ENCODE measurements at places on chromosomes 5 and 9. TPM values are rescaled to one million over a fixed set of nuclear protein-coding genes. Genes with fewer than 3 reads are reported as not detected.
A peak's percentile ranks its signal among the peaks of the same experiment; 100 is the strongest.

DNA sequence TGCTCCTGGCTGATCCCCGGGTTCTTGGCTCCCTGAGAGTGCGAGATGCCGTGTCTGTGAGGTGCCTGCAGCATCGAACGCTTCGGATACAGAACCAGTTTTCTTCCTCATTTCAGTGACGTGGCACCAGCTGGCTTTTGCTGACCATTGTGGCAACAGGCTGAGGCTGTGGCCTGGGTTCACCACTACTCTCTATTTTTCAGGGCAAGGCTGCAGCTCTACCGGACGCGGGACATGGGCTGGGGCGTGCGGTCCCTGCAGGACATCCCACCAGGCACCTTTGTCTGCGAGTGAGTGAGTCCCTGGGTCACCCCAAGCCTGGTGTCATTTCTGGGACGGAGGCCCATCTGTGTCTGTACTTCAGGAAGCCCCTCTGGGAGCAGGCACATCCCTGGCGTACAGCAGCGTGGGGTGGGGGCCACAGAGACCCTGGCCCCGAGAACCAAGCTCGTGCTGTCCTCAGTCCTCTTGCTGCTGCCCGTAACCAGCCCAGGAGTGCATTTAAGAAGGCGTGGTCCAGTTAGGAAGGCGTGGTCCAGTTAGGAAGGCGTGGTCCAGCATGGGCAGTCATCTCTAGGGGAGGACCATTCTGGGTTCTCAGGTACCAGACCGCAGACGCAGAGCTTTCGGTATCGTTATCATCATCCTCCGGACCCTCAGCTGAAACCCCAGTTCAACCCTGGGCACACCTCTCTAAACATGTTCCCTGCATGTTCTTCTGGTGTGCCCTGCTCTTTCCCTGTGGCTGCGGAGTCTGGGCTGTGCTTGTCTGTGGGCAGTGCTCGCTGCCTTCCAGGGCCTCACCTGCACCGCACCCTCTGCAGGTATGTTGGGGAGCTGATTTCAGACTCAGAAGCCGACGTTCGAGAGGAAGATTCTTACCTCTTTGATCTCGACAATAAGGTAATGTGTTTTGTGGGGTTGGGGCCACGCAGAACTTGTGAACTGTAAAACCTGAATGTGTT, 60.1 kb upstream of the CACNA1B start:
- no peak for DNase-seq
- H3K27ac ChIP-seq, result no peak overlapping the region
- H3K27me3 ChIP-seq, result no peaks in the 10 kb centered on the region
- H3K4me3 ChIP-seq, result no peak overlapping the region
- H3K4me1 ChIP-seq, result no peaks in the 10 kb centered on the region

DNA sequence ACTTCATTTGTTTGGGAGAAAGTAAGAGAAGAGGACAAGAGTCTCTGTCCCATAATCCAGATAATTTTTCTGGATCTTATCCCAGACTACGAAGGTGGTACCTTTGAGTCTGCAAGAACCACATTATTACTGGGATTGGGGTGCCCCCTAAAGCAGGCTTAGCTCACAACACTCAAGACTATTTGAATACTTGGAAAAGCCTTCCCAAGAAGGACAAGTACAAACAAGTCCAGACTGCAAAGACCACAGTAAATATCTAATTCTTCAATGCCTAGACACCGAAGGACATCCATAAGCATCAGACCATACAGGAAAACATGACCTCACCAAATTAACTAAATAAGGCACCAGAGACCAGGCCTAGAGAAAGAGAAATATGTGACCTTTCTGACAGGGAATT, 40.2 kb upstream of the TMED7 start:
- no peak overlapping the region for H3K27ac ChIP-seq
- no peak for DNase-seq
- peaks cover 3% of the 10 kb centered on the region for H3K36me3 ChIP-seq
- H3K4me3 ChIP-seq, result no peak overlapping the region
- H3K27me3 ChIP-seq, result no peaks in the 10 kb centered on the region

GRCh38 chr9:99601571-99602111, 220.0 kb upstream of the NR4A3 start:
- no peak overlapping the region for H3K4me3 ChIP-seq
- H3K27me3 ChIP-seq, result no peaks in the 10 kb centered on the region
- peaks cover 6% of the 10 kb centered on the region for H3K4me1 ChIP-seq
- DNase-seq, result no peak

- peak; percentile 65 for DNase-seq
- peaks cover 13% of the 10 kb centered on the region for H3K27me3 ChIP-seq
- peaks cover 3% of the 10 kb centered on the region for H3K4me1 ChIP-seq
- H3K36me3 ChIP-seq, result no peaks in the 10 kb centered on the region
- H3K27ac ChIP-seq, result no peak within 1 kb of the TSS
- H3K4me3 ChIP-seq, result peak within 1 kb of the TSS; percentile 81
Measured at GRCh38 chr9:128420651-128421481, at the start of gene CERCAM. Gene CERCAM, plus strand, starts transcription at chr9:128420857. Its CDS starts 21 bp downstream, at chr9:128420878.

- H3K36me3 ChIP-seq, result no peaks in the 10 kb centered on the region
- H3K27ac ChIP-seq, result no peak overlapping the region
- no peak overlapping the region for H3K4me3 ChIP-seq
Measured at GRCh38 chr9:27391040-27391895, 94.3 kb upstream of the EQTN start.

DNA sequence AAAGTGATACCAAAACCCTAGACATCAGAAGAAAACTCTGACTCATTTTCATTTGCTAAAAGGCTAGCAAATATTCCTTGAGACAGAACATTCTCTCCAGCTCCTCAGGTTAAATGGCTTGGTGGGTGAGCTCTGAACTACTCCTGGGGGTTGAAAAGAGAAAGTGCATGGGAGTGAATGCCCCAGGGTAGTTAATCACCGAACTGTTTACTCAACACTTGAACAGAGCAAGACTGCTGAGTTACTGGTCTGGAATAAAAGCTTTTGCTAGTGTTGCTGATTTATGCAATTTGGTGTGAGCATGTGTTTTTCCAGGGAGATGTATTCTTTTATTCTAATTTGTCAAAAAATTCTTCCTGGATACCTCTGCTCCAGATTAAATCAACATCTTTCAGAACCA, 88.3 kb upstream of the PRDM9 start:
- H3K36me3 ChIP-seq, result peaks cover 10% of the 10 kb centered on the region
- H3K27ac ChIP-seq, result no peak overlapping the region
- no peaks in the 10 kb centered on the region for H3K27me3 ChIP-seq
- no peak overlapping the region for H3K4me3 ChIP-seq
- DNase-seq, result no peak

- H3K27me3 ChIP-seq, result no peaks in the 10 kb centered on the region
- no peak overlapping the region for H3K4me3 ChIP-seq
- H3K27ac ChIP-seq, result no peak overlapping the region
- DNase-seq, result no peak
Measured at GRCh38 chr9:16545639-16546038, 324.8 kb downstream of the BNC2 start.

DNA sequence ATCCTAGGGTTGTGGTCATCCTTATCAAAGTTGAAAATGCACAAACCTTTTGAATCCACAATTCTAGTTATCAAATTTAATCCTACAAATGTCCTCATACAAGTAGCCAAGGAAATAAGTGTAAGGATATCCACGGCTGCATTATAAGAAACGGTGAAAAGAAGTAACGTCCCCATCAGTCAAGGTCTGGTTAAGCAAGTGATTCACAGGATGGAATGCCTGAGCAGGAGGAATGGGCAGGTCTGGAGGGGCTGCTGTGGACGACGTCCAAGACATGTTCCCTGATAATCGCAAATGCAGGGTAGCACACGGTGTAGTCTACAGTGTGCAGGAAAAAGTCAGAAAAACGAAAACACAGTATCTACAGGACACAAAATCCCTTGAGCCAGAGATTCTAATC, 118.6 kb downstream of the ADAMTS2 start:
- peak; percentile 4 for DNase-seq
- H3K27ac ChIP-seq, result no peak overlapping the region
- no peaks in the 10 kb centered on the region for H3K4me1 ChIP-seq
- H3K27me3 ChIP-seq, result no peaks in the 10 kb centered on the region
- no peak overlapping the region for H3K4me3 ChIP-seq

GRCh38 chr5:175202463-175203068, 241.4 kb downstream of the DRD1 start:
- no peak overlapping the region for H3K27ac ChIP-seq
- DNase-seq, result no peak
- no peaks in the 10 kb centered on the region for H3K4me1 ChIP-seq

DNA sequence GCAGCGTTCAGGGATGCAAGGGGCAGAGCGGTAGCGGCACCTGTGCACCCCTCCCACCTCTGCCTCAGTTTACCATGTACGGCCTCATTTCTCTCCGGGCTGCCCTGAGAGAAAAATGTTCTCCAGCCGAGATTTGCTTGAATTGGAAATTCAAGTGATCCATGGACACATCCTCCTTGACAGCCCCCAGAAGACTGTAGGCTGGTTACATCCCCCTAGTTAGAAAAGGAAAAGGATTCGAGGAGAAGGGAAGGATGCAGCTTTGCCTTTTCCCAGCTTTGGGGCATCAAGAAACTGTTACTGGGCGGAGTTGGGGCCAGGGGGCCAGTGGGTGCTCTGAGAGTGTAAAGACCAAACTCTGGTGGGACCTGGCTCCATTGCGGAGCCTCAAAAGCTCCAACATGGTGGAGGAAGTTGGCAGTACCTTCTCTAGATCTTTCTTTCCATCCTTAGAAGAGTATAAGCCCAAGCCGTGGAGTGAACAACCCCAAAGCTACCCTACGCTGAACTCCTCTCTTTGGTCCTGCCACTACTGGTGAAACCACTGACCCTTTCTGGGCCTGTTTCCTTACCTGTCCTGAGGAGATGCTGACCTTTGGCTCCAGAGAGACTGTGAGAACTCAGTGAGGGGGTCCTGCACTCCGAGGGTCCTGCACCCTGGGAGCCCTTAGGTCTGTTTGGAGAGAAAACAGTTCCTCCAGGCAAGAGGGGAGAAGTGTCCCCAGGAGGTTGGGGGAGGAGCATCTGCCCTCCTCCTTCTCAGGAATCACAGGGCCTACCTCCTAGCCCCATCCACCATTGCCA, 1.0 kb upstream of the BARX1 start:
- H3K27ac ChIP-seq, result no peak overlapping the region
- DNase-seq, result no peak
- 0 out of 2 replicates have a peak, but pooled peaks cover 4% of the 10 kb centered on the region for H3K36me3 ChIP-seq

- no peak overlapping the region for H3K4me3 ChIP-seq
- H3K27me3 ChIP-seq, result peaks cover 3% of the 10 kb centered on the region
- H3K4me1 ChIP-seq, result no peaks in the 10 kb centered on the region
- DNase-seq, result no peak
- no peaks in the 10 kb centered on the region for H3K36me3 ChIP-seq
Measured at GRCh38 chr5:135189024-135189423, 155.0 kb upstream of the PITX1 start.

GRCh38 chr9:108049671-108050494, 560.3 kb upstream of the KLF4 start:
- no peaks in the 10 kb centered on the region for H3K27me3 ChIP-seq
- no peak overlapping the region for H3K4me3 ChIP-seq
- DNase-seq, result no peak

GRCh38 chr9:114709636-114710035, 27.6 kb upstream of the TEX48 start:
- H3K4me1 ChIP-seq, result no peaks in the 10 kb centered on the region
- no peaks in the 10 kb centered on the region for H3K27me3 ChIP-seq
- no peak for DNase-seq
- no peaks in the 10 kb centered on the region for H3K36me3 ChIP-seq

- H3K4me3 ChIP-seq, result no peak overlapping the region
- H3K27ac ChIP-seq, result no peak overlapping the region
- H3K4me1 ChIP-seq, result peaks cover 3% of the 10 kb centered on the region
- peak; percentile 66 for DNase-seq
- H3K36me3 ChIP-seq, result peaks cover 2% of the 10 kb centered on the region
Measured at GRCh38 chr5:76145945-76146344, 62.8 kb downstream of the SV2C start.

GRCh38 chr9:28892538-28892937, 1319.3 kb upstream of the C9orf72 start:
- no peaks in the 10 kb centered on the region for H3K36me3 ChIP-seq
- no peak overlapping the region for H3K27ac ChIP-seq
- H3K27me3 ChIP-seq, result no peaks in the 10 kb centered on the region
- H3K4me1 ChIP-seq, result no peaks in the 10 kb centered on the region
- H3K4me3 ChIP-seq, result no peak overlapping the region

DNA sequence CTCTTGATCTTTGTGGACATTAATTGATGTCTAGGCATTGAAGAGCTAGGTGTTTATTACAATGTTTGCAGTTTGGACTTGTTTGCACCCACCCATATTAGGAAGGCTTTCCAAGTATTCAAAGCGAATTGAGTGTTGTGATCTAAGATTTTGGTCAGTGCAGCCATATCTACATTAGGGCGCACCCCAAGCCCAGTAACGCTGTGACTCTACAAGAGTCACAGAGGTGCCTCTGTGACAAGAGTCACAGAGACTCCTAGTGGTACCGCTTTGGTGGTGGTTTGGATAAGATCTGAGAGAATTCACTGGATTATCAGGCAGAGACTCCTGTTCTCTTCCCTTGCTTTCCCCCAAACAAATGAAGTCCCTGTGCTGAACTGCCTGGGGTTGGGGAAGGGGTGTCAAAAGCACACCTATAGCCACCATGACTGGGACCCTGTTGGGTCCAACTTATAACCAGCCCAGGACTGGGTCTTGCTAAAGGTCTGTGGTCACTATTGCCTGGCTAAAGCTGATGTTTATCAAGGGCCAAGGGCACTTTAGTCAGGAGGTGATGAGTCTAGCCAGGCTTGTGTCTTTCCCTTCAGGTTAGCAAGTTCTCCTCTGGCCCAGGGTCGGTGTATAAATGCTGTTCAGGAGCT, 114.1 kb upstream of the RIOK2 start:
- no peaks in the 10 kb centered on the region for H3K4me1 ChIP-seq
- peak; percentile 76 for DNase-seq
- no peak overlapping the region for H3K4me3 ChIP-seq

DNA sequence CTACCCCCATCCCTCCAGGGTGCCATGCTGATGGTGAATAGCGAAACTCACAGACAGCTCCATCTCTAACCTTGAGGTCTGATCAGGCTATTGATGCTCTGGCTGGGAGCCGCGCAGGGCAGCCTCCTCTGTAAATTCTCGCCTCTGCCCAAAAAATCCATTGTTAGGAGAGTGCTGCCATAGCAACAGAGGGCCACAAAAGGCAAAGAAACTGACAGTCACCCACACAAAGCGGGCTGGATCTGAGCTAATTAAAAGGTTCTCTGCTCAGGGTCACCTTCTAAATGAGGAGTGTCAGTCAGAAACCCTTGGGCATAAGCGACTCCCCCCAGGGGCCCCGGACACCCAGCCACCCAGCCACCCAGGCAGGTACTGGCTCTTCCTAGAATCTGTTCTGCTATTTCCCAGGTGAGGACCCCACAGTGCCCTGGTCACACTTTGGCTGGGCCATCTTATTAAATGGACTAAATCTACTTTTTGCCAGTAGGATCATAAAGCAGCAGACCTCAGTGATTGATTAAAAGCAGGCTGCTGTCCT, 126.7 kb downstream of the MED10 start:
- H3K27ac ChIP-seq, result no peak overlapping the region
- H3K4me3 ChIP-seq, result no peak overlapping the region
- H3K27me3 ChIP-seq, result no peaks in the 10 kb centered on the region
- H3K36me3 ChIP-seq, result no peaks in the 10 kb centered on the region

GRCh38 chr9:94767331-94768072, 41.0 kb downstream of the AOPEP start:
- no peak overlapping the region for H3K4me3 ChIP-seq
- H3K27me3 ChIP-seq, result no peaks in the 10 kb centered on the region
- no peaks in the 10 kb centered on the region for H3K36me3 ChIP-seq
- no peak overlapping the region for H3K27ac ChIP-seq

Gene CD74
- 19.9 TPM for total RNA-seq

Gene PCDHGA2
- 1.1 TPM for total RNA-seq

Gene LSM11
- total RNA-seq, result 4.5 TPM

Gene BNIP1
- total RNA-seq, result 8.0 TPM

Gene FCN2
- not detected for total RNA-seq

Gene NR5A1
- 0.37 TPM for total RNA-seq
